ENCODE measurements at places on chromosomes 4 and X. TPM values are rescaled to one million over a fixed set of nuclear protein-coding genes. Genes with fewer than 3 reads are reported as not detected.

Gene GPR173
- 1.3 TPM for total RNA-seq

DNA sequence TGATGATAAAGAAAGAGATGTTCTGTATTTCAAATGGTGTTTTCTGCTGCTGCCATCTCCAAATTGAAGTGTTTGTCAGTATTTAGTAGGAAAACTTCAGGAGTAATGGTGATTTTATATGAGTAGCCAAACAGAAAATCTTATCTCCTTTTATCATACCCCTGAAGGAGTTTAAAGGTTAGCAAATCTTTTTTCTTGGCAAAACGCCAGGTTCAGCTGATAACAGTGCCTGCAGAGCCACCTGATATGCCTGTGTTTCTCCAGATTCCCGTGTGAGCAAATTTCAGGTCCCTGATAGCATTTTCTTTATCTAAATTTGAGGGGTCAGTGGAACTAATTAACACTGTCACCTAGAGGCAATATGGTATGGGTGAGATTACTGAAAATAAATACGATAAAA lies 65.8 kb upstream of the ETNPPL start:
- DNase-seq, result no peak

- no peak for DNase-seq
Measured at GRCh38 chr4:181956512-181956911, 286.7 kb upstream of the TENM3 start.

Gene BCORL1
- total RNA-seq, result 5.1 TPM

Gene FAM184B
- not detected for total RNA-seq

GRCh38 chr4:41455206-41455605 lies 82.8 kb upstream of the LIMCH1 start:
- peak; percentile 31 for DNase-seq

DNA sequence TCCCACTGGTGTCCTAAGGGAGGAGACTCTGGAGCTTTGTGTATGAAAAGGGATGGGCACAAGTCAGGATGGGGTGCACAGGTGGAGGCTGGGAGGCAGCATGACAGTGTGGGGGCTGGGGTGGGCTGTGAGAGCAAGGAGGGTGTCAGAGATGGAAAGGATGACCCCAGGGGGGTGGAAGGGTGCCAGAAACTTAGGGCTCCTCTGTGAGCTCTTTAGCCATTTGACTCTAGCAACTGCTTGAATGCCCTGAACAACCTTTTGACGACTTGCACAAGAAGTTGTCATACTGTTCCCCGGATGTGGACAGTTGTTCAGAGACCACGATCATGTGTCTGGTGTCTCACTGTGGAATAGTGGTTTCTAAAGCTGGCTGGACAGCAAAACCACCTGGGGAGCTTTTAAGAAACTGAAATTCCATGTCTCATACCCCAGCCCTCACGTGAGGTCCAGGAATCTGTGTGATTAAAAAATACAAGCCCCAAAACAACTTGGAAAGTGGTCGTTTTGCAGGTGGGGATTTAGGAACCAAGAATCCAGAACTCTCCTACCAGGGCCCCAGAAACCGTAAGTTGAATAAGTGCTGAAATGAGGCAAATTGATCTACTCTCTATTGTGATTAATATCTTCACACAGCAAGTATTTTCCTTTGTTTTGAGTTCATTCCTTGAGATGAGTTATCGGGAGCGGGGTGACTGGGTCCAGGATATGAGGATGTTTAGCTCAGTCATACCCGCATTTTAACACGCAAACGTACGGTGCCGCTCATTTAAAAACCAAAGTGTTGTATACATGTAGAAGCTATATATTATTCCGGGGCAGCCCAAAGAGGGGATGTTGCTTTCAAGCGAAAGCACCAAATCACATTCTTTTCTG lies 3.4 kb downstream of the RHOH start:
- no peak for DNase-seq

DNA sequence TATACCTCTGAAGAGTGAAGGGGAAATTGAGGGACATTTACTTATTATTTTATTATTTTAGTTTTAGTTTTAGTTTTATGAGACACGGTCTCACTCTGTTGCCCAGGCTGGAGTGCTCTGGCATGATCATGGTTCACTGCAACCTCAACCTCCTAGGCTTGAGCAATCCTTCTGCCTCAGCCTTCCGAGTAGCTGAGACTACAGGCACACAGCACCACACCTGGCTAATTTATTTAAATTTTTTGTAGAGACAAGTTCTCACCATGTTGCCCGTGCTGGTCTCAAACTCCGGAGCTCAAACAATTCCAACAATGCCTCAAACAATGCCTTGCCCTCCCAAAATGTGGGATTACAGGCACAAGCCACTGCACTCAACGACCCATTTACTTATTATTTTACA lies 68.4 kb upstream of the BMP2K start:
- DNase-seq, result no peak

- no peak for DNase-seq
Measured at GRCh38 chrX:53288189-53288588, 6.8 kb upstream of the IQSEC2 start.

Gene DCLK2
- total RNA-seq, result 1.2 TPM

DNA sequence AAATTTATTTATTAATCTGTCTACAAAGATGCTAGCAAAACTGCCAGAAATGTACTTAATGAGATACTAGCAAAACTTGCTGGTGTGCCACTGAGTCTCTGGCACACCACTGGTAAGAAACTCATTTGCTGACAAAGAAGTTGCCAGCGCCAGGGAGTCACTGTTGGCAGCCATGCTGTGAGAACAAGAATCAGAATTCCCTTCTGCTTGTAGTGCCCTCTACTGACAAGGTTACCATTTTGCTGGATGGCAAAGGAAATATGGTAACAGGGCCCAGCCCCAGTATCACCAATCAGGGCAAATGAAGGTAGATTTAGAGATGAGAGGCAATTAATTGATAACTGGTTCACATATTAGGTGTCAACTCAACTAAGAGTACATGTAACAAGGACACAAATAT lies 750.1 kb upstream of the ADGRL3 start:
- no peak for DNase-seq
